Stimulated activated CD4-positive, alpha-beta T cell treated with anti-CD3 and anti-CD28 coated beads, Interleukin-2, amount 100 ng/mL, for 4 hours (primary cell): ENCODE measurements at places on chromosomes 5 and 9.
A peak's percentile ranks its signal among the peaks of the same experiment; 100 is the strongest.

DNA sequence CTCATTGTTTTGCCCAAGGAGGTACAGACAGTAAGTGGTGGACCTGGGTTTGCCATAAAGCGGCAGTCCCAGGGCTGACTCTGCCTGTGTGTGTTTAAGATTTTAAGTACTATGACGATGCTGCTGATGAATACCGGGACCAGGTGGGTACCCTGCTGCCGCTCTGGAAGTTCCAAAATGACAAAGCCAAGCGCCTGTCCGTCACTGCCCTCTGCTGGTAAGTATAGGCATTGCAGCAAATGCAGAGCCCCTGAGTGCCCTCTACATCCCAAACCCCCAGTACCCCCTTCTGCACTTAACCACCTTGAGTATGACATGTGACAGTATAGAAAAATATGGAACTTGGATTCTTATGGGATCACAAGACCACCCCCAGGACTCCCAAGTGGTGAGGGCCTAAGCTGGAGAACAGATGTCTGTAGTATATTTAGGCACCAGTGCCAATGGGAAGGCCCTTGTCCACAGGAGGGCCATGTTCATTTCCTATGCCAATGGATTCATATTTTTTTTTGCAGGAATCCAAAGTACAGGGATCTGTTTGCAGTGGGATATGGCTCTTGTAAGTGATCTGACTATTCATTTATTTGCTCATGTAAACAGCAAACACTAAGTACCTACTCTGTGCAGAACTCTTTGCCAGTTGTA lies 22.0 kb downstream of the ENHO start:
- peak; percentile 66 for DNase-seq

- no peak for DNase-seq
These were observed 32.6 kb downstream of the WDR36 start for GRCh38 chr5:111124793-111125192.

DNA sequence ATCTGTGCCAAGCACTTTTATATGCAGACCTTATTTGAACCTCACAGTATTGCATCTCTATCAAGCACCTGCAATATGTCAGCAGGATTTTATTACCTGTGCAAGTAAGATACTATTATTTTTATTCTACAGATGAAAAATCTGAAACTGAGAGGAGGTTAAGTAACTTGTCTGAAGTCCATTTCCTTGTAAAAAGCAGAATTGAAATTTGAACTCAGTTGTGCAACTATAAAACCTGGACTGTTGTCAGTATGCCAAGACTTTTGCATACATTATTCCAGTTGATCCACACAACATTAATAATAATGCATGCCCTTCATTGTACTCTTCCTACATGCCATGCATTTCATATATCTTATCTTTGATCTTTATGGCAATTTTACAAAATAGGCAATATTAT lies 82.2 kb upstream of the BRINP1 start:
- DNase-seq, result no peak

- DNase-seq, result no peak
These were observed 55.6 kb downstream of the ARHGEF37 start for GRCh38 chr5:149636861-149637246.

GRCh38 chr9:6739218-6739617 lies 18.6 kb upstream of the KDM4C start:
- DNase-seq, result no peak

DNA sequence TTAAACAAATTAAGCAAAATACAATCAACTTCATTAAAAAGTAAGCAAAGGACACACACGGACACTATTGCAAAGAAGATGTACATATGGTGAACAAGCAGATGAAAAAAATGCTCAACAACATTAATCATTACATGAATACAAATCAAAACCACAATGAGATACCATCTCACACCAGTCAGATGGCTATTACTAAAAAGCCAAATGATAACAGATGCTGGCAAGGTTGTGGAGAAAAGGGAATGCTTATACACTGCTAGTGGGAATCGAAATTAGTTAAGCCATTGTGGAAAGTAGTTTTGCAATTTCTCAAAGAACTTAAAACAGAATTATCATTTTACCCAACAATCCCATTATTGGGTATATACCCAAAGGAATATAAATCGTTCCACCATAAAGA lies 636.2 kb upstream of the ST8SIA4 start:
- DNase-seq, result no peak

- DNase-seq, result no peak
These were observed 50.6 kb upstream of the UBTD2 start for GRCh38 chr5:172334196-172334595.

DNA sequence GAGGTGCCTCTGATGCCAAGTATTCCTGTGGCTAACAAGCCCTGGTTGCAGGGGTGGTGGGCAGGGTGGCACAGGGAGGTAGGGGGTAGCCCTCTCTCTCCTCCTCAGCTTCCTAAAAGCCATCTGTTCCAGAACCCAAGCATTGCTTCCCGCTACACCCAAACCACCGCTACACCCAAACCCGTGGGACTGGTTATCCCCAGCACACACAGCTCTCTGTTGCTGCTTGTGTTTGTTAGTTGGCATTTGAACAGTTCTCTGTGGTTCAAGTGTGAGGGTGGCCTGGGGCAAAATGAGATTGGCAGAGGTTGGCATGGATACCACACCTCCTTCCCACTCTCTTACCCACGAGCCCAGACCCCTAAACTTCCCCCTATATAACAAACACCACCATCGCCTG lies 40.4 kb downstream of the SPARC start:
- DNase-seq, result no peak

DNA sequence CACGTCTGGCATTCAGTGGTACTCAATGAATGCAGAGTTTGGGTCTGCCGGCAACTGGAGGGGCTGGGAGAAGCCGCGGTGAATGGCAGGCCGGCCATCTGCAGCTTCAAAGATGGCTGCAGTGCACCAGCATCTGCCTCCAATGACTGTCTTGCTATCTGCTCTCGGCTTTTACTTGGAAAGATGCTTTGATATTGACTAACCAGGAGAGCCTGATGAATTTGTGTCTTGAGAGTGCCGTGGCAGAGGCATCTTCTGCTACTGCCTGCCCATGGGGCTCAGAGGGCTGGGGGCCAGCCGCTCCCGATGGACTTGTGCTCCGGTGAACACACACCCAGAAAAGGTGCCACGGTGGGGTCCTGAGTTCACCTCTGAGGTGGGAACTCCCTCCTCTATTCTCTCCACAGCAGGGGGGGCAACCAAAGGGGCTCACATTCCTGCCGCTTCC lies 164.5 kb downstream of the COL23A1 start:
- no peak for DNase-seq

DNA sequence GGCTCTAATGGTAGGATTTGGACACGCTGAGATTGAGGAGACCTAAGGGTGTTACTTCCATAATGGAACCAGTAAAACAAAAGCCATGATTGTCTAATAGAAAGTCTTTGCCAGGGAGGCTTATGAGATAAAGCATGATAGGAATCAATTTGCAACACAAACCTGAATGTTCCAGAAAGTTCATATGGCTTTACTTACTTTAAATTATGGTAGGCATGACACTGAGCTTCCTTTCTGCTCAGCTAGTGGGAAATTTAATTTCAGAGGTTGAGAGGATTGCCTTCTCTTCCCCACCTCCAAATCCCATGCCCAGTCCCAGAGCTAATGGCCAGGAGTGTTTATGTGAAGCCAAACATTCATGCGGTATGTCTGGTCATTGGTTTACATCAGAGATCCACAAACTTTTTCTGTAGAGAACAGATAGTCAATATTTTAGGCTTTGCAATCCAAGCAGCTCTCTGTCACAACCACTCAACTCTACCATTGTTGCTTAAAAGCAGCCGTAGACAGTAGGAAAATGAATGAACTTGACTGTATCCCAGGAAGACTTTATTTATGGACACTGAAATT lies 114.5 kb downstream of the UGCG start:
- no peak for DNase-seq

DNA sequence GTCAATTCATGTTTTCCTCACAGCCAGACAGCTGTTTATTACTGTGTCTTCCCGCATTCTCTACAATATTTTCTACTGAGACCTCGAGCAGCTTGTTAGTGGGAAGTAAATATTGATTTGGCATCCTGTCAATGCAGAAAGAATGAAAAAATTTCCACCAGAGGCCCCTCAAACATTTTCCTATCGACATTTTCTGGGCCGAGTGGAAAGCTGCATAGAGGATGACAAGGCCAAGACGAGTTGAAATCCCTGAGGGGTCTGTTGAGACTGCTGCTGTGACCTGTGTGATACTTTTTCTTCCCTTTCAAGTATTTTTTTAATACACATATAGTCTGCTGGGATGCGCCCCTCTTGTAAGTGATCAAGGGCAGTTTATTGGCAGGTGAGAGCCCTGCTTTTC lies 91.4 kb upstream of the SH3GL2 start:
- DNase-seq, result no peak

GRCh38 chr5:55385846-55386245 lies 78.1 kb downstream of the MTREX start:
- DNase-seq, result no peak

DNA sequence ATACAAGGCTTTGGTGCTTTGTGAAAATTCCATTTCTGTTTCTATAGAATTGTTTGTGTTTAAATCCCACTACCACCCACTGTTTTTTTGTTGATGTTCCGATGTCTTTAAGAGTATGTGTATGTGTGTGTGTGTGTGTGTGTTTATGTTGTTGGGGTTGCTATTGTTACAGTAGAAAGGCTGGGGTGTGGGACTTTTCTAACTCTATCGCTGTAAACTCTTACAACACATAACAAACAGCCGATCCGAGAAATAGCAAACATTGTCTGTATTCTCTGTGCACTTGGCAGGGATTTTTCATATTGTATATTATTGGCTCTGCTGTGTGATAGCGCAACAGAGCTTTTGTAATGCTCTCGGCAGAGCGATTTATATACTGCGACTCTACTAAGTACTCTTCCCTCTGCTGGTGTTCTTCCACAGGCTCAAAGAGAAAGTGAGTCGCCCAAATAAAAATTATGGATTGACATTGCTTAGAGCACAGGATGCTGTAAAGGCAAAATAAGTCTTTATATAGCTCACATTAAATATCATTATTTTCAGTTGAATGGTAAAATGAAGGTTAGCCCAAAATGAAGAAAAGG lies 492.2 kb upstream of the ARRDC3 start:
- DNase-seq, result no peak

GRCh38 chr5:109982966-109983534 lies 293.3 kb downstream of the MAN2A1 start:
- no peak for DNase-seq
